ENCODE measurements at places on chromosomes 5 and 9.

DNA sequence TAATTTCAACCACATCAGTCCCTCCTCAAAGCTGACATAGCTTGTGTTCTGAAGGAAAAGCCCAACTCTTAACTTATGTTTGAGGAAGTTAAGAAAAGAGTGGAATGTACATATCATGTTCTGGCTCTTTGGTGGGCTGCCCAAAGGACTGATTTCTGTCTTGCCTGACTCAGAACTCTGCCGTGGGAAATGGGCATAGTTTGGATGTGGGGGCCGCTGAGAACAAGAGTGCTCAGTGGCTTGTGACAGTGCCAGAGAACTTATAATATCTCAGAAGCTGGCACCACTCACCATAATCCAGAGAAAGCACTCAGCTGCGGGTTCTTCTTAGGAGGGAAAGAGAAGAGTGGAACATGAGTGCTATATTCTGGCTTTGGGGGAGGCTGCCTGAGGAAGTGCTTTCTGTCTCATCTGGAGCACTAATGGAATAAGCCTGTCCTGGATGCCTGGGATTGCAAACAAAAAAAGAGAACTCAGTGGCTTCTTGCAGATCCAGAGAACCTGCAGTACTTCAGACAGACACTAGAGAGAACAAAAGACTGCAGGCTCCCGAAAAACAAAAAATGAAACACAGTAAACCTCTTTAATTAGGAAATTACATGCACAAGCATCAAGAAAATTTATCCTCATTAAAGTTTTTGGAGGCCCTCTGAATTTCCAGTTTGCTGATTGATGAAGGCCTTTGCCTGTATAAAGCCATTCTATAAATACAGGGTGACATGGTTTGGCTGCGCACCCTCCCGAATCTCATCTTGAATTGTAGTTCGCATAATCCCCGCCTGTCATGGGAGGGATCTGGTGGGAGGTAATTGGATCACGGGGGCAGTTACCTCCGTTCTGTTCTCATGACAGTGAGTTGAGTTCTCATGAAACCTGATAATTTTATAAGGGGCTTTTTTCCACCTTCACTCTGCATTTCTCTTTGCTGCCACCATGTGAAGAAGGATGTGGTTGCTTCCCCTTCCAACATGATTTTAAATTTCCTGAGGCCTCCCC is 207.0 kb downstream of the DMAC1 start:
- DNase-seq: no peak

DNA sequence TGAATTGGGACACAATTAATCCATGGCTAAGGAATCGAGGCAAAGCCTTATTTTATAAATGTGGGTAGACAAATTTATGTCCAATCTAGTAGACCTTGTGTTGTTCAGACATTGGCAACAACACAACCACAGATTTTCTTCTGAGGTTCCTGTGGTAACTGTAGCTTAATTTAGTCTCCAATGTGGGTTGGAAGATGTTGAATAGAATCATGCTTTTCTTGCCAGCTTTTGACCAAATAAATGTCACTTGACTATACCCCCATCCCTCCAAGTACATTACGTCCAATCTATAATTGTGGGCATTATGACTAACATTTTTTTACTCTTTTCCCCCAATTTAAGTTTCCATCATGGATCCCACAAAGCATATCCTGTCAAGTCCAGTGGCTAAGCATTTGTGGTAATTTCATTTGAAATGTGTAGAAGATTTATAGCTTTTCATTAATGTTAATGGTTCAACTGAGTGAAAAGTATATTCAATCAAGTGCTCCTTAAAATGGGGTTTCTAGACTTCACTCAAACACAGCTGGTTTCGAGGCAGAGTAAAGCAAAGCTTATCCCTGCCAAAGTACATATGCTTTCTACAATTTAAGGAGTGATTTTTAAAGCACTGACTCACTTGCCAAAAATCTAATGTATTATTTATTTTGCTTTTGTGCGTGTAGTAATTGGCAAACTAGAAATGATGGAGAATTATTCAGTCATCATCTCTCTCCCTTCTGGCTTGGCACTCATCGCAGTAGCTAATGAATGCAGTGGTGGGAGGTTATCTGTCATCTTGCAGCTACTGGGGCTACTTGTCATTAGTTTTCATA is 141.8 kb downstream of the FAM174A start:
- peak; percentile 2 for DNase-seq

DNA sequence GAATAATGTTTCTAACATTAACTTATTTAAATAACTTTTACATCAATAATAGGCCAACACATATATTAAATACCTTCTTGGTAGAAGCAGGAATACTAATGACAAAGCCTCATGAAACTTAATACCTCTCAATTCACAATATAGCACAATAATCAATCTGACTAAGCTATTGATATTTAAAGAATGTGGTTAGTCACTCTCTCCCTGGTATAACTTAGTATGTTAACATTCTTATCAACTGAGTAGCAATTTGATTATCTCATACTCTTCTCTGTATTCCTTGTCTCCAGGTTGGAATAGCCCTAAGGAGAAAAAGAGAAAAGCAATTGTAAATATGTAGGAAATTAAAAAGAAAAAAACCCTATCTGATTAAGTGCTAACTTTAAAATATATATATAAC is 4.9 kb upstream of the PGGT1B start:
- no peak for DNase-seq

- DNase-seq: no peak
These were observed 1.3 kb downstream of the KCNN2 start for GRCh38 chr5:114362977-114363761.

- DNase-seq: no peak
These were observed 1061.7 kb upstream of the WWC1 start for GRCh38 chr5:167229751-167230150.

- no peak for DNase-seq
These were observed 65.4 kb upstream of the RNF180 start for GRCh38 chr5:64100203-64100602.

DNA sequence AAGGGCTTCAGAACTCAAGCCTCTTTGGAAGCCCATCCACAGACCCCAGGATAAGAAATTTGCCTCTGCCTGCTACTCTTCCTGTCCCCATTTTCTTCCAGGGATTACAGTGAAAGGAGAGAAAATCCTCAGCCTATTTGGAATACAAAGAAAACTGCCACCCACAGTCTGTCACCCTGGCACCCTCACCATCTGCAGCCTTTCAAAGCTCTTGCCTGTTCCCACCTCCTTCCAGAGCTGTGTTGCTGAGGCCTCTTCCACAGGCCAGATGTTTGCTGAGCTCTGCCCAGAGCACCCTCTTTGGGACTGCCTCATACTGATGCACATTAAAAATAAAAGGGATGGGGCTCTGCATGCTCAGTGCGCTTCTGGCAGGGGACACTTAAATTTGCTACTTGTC is 35.9 kb upstream of the TAF1L start:
- DNase-seq: no peak

- DNase-seq: no peak
These were observed 91.8 kb upstream of the ACO1 start for GRCh38 chr9:32292611-32293010.

DNA sequence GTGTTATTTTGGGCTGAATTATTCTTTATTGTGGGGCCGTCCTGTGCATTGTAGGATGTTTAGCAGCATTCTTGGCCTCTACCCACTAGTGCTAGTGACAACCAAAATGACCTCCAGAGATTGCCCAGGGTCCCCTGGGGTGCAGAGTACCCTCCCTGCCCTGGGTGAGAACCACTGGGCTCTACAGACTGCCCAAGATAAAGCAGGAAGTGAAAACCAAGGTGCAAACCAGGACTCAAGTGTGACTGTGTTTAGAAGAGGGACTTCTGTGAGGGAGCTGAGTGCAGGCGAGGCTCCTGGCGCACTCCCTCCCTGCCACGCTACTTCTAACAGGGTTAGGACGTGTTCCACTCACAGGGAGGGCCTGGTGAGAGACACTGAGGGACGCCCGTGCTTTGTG is 41.6 kb downstream of the USP20 start:
- DNase-seq: no peak

GRCh38 chr5:125713109-125713805 is 710.0 kb upstream of the GRAMD2B start:
- no peak for DNase-seq

DNA sequence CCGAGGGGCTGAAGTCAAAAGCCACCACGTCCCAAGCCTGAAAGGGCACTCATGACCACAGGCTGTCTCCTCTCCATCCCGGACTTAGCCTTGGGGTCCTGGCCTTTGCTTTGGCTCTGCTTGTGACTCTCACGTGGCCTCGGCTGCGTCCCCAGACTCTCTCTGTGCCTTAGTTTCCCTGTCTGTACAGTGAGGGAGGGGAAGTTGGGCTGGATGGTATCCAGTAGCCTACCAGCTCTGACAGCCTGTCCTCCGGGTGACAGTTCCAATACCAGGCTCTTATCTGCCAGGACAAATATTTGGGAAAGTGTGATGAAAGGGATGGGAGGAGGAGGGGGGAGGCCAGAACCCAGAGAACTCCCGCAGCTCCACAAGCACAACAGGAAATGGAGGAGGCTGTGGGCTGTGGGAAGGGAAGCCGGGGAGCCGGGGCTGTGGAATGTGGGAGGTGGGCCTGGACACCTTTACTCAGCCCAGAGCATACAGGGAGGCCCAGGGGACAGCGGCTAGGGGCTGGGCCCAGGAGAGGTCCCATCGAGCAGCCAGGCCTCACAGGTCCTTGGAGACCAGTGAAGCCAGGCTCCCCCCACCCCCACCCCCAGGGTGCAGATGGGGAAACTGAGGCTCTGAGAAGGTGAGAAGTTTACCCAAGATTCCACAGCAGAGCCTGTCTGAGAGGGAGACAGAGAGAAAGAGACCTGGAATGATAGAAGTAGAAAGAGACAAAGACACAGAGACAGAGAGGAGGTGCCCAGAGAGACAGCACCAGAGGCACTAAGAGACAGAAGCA is 18.3 kb downstream of the PDGFRB start:
- no peak for DNase-seq

GRCh38 chr5:16557477-16557876 is 59.3 kb downstream of the RETREG1 start:
- DNase-seq: no peak

- DNase-seq: no peak
These were observed 44.2 kb downstream of the KIAA1958 start for GRCh38 chr9:112530751-112531205.

- DNase-seq: no peak
These were observed 38.5 kb downstream of the UBTD2 start for GRCh38 chr5:172245046-172245445.

GRCh38 chr5:58582019-58582802 is 664 bp upstream of the RAB3C start:
- DNase-seq: no peak

GRCh38 chr5:132369474-132370180 is at the start of gene SLC22A5:
TSS of gene SLC22A5 (plus strand) at chr5:132369710. CDS start at chr5:132369973, 263 bp downstream.
- peak; percentile 63 for DNase-seq

- DNase-seq: no peak
These were observed 63.1 kb downstream of the HSPA4 start for GRCh38 chr5:133114933-133115310.

DNA sequence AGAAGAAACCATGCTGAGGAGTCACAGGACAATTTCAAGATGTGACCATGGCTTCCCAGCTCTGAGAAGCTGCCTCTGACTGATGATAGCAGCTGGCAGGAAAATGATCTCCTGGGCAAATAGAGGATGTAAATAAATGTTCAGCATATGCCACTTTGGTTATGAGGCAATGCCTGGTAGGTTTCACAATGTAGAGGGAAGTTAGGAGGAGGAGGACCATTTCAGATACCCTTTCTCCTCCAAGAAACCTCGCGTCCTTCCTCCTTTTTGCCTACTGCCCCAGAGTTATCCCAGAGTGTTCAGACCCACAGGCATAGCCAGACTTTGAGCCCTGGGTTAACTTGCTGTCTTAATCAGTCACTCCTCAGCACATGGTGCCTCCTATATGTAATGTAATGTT is 541.6 kb upstream of the DAP start:
- no peak for DNase-seq

GRCh38 chr5:125452991-125453390 is 706.6 kb upstream of the ZNF608 start:
- no peak for DNase-seq

- no peak for DNase-seq
These were observed 60.9 kb downstream of the YTHDC2 start for GRCh38 chr5:113574417-113574816.

DNA sequence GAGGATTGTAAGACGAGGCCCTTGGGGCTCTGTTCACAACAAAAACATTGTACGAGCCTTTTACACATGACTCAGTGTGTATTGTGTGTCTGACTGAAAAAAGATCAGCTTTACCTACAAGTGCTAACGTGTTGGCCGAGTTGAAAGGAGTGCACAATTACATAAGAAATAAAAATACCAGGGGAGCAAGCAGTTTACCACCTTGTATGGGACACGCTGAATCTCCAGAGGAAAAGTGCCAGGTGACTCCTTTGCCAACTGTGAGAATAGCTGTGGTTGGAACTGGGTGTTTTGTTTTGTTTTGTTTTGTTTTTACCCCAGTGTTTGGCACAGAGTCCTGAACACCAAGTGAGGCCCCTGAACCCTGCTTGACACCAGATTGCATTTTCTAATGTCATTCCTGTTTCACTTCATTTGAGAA is 32.8 kb upstream of the ZSWIM6 start:
- DNase-seq: no peak

All from HTR-8/SVneo (cell line).